NCI-H510A (cell line): ENCODE measurements at places on chromosomes 13 and 19.

GRCh38 chr19:6720369-6721137 lies at the start of gene C3:
C3 (minus strand) TSS chr19:6720650; CDS start chr19:6720589, 61 bp downstream.
- no peak for DNase-seq

- DNase-seq, result no peak
Observed at GRCh38 chr13:58247080-58247479, 615.5 kb downstream of the PCDH17 start.

DNA sequence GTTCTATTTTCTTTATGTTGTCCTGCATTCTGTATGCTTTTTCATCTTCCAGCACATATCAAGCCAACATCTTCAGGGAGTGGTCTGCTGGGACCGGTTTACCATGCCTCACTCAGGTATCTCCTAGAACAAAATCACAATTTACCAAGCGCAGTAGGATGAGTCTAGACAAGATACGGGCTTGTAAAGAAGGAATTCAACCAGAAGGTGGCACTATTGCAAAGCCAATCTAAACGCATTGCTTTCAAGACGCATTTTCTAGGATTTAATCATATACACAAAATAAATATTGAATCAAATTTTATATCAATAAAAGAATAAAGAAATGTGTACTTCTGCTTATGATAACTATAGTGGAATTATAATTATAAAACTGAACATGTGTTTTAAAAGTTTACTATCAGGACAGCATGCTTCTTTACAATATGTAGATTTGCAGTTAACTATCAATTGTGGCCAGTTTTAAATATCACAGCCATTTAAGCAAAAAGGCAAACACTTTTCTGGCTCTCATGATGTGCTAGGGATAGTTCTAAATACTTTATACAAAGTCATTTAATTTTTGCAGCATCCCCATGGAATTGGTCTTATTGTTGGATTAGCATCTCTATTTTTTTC lies 16.1 kb upstream of the TPP2 start:
- DNase-seq, result peak; percentile 15

- DNase-seq, result no peak
Observed at GRCh38 chr13:42073683-42074082, 25.2 kb downstream of the DGKH start.

- no peak for DNase-seq
Observed at GRCh38 chr13:97248243-97248642, 26.1 kb downstream of the MBNL2 start.

DNA sequence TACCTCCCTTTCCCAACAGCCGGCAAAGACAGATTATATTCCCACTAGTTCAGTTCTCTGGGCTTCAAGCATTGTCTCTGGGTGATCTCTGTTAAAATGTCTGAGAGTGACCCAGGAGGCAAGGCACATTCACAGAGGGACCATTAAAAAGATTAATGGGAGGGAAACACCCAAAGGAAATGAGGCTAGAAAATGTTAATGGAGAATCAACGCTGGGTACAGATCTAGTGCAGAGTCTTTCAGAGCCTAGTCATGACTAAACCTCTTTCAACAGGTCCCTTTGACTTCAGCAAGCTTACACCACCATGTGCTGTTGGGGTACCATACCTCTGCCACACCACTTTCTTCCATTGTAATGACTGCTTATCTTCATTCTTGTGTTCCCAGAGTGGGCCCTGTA lies 358.6 kb downstream of the DCT start:
- DNase-seq, result no peak

DNA sequence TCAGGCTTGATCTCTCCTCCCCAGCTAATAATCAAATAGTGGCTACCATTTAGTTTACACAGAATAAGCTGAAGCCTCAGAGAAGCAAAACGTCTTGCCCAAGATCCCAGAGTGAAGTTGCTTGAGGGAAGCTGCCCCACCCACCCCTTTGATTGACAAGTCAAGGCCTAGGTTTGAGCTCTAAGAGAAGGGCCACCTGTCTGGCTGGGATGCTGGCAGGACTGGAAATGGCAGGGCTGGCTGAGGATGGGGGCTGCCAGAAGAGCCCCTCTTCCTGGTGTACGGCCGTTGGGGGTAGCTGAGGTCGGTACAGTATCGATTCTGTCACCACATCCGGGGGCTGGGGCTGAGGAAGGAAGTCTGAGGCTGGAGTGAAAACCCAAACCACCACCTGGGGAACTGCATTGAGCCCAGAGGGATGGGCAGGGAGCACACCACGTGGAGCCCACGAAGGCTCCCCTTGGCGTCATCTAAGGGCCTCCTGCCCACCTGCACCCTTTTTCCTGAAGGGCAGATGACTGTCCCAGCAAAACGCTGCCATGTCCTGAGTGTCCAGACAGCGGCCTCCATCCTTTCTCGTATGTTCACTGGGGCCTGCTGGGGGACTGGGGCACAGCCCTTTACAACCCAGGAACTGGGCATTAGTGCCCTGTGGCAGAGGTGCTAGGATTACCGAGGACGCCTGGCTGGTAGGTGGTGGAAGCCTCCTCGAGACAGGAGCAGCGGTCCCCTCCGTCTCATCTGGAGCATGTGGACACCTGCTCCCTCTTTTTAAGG lies 1.4 kb upstream of the PRKD2 start:
- peak; percentile 13 for DNase-seq

DNA sequence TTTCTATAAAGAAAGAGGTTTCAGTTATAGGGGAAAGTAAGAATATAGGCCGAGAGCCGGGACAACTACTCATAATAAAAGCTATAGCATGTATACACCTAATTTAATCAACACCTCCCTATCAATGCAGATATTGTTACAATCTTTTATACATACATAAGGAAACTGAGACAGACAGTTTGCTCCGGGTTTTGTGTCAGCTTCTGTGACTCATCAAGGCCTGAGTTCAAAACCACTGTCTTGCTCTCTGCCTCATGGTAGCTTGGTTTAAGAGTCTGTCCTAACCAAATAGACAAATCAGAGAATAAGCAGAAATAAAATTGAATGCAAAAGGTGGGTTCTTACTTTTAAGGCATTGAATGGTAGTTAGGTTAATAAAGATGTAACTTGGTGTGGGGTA lies 222.9 kb downstream of the GGACT start:
- no peak for DNase-seq

DNA sequence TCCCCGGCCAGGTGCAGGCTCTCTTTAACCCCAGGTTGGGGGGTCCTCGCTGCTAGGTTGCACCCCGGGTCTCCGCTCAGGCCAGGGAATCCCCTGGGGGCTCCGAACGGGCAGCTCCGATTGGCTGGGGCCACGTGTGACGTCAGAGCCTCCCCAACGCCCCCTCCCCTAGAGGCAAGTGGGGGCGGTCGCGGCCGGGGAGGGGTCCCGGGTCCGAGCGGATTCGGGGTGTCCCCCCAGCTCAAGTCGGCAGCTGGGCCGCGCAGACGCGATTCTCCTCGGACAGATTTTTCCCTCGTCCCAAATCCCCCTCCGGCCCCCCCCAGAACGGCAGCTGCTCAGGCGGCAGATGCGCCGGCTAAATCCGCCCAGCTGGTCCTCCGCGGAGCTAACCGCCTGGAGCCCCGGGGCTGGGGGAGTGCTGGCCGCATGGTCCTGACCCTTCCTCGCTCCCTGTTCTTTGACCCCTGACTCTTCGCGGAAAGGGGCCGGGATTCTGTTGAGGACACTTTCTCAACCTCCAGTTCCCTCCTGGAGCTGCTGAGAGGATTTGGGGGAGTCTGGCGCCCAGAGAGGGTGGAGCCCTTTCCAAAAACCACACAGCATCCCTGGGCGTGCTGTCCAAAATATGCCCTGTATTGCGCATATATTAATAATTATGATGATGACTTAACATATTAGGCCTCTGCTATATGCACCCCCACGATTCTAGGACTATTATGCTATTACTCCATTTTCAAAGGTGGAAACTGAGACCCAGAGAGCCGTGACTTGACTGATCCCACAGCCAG lies 25.4 kb upstream of the SEMA6B start:
- DNase-seq, result peak; percentile 45

DNA sequence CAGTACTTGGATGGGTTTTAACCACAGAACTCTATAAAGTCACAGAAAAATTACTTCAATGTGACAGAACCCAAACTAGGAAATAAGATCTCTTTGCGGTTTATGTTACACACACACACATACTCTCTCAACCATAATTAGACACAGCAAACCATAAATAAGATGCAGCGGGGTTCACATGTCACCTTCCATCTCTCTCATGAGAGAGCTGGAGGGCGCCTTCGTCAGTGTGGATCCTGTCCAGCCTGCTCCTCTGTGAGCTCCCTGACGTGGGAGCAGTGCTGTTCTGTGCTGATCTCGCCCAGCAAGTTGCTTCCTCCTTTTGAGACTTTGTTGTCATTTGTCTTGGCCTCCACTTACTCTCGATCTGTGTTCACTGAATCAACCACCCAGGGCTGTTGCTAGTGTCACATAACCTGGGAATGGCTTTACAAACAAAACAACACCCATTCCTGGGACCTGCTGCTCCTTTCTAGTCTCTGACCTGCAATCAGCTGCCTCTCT lies 204.9 kb upstream of the KL start:
- DNase-seq, result no peak

DNA sequence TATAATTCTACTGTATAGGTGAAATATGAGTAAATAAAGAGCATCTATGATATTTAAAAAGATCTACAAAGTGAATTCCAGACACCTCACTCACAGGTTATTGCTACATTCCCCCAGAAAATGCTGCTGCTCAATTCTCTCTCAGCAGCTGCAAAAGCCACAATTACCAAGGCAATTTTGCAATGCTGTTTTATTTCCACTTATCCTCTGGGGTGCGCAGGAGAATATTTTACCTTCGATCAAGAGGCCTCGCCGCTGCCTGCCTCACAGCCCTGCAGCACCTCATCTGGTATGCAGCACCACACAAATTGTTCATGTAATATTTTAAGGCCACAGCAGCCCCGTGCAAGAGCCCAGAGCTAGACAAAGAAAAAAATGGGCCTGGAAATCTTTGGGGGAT lies 333.2 kb downstream of the DNAJC15 start:
- no peak for DNase-seq

DNA sequence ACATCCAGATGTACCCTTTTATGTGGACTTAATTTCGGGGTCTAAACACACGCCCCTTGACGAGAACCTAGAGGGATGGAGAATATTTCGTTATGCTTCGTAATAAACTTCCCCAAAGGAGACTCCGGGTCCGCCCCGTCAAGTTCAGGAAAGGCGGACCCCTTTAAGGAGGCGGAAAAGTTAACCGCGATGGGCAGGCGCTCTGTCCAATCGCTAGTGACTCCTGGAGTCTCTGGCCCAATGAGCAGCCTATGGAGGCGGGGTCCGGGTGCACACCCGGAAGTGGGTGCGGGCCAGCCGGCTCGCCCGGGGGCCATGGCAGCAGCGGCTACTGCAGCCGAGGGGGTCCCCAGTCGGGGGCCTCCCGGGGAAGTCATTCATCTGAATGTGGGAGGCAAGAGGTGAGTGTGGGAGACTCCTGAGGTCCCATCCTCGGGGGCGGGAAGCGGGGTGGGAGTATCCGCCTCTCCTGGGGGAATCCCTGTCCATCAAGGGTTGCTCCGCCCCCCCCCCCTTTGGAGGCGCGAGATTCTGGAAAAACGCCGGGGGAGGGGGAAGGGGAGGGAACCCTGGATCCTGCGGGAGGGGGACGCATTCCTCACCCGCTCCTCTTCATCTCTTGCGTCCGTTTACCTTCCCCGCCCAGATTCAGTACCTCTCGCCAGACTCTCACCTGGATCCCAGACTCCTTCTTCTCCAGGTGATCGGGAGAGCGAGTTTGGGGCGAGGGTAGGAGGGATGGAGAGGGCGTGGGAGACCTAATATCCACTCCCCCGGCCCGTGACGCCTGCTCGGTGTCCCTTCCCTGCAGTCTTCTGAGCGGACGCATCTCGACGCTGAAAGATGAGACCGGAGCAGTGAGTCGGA lies at the start of gene SHKBP1:
Gene SHKBP1, plus strand, starts transcription at position 289 of the 867 bp plus-strand sequence. Its CDS starts 27 bp downstream, at position 316.
- DNase-seq, result peak; percentile 93

- DNase-seq, result no peak
Observed at GRCh38 chr13:45892513-45892912, 41.0 kb upstream of the SIAH3 start.

DNA sequence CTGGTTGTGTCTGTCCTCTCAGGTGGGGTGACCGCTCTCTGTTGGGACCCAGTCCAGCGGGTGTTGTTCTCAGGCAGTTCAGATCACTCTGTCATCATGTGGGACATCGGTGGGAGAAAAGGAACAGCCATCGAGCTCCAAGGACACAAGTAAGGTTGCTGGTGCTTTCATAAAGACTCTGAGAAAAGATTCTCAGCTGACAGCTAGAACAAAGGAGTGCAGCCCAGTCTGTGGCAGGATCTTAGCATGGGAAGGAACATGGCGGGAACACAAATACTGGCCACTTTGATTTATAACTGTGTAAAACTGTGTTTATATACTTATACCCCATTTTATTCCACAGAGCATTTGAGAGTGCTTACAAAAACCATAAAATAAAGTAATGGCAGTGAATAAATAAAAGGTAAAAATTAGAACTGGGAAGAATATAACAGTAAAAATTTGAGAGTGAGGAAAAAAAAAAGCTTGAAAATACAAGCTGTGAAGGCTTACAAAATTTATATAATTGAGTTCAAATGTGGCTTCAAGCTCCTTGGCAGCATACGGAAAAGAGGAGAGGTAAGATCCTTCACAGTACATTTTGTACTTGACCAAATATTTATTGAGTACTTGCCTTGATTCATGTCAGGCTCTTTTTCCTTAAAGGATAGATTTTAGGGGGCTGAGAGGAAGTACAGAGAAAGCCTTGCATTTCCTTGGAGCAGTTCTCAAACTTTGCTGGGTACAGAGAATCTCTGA lies 64.8 kb downstream of the DHRS12 start:
- no peak for DNase-seq

DNA sequence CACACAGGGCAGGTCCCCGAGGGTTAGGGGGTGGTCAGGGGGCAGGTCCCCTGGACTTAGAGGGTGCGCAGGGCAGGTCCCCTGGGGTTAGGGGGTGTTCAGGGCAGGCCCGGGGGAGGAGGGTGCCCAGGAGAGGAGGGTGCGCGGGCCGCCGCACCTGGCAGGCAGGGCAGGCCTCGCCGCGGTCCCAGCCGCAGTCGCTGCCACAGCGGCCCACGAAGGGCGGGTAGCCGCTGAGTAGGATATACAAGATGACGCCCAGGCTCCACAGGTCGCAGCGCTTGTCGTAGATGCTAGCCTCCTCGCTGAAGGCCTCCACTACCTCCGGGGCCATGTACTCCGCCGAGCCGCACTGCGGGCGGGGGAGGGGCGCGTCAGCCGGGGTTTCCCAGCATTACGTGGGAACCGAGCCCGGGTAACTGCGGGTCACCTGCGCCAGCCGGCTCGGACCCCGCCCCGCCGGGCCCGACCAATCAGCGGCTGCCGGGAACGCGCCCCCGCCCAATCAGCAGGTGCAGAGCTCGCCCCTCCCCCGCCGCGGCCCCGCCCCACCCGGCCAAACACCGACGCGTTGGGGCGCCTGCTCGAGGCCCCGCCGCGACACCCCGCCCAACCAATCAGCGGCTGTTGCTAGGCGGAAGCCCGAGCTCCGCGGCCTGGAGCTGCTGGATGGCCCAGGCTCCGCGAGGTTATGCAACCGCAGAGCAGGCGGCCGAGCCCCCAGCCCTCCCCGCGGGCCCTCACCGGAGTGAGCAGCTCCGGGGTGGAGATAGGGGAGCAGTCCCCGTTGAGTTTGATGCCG lies 9.2 kb downstream of the MKNK2 start:
- peak; percentile 78 for DNase-seq

DNA sequence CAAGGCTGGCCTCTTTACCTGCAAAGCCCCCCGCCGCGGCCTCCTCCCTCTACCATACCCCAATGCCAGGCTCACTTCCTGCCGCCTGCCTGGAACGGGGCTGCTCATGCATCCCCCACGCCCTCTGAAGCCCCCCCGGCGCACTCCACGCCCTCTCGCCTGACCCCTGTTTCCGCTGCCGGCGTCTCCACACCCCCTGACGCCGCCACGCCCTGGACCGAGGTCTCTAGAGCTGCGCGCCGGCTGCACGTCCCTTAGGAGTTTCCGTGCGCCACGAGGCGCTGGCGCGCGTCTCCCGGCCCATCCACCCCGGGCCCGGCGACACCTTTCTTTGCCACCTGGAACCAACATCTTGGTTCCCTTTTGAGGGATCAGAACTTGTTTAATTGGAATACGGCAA lies 16.0 kb downstream of the DPRX start:
- no peak for DNase-seq
